A549 treated with CORT108297 at 1 μM for 4 hours (cell line): ENCODE measurements at places on chromosomes 13 and 19. TPM values are rescaled to one million over a fixed set of nuclear protein-coding genes. Genes with fewer than 3 reads are reported as not detected.

Gene ZNF14
- 1.5 to 2.1 TPM (median 1.9 TPM) in 5 replicates for total RNA-seq

Gene ZNF99
- total RNA-seq, result not detected in 5 replicates

Gene VSTM2B
- total RNA-seq, result 0.07 to 0.09 TPM in 2 of 5 replicates, not detected in the others

Gene LGALS7B
- 0.39 to 0.48 TPM in 2 of 5 replicates, not detected in the others for total RNA-seq

Gene MYO9B
- 30.1 to 37.4 TPM (median 33.9 TPM) in 5 replicates for total RNA-seq

Gene CEACAM20
- total RNA-seq, result 0.05 to 0.08 TPM (median 0.06 TPM) in 5 replicates

Gene ATP8A2
- not detected in 5 replicates for total RNA-seq

Gene CD209
- not detected in 5 replicates for total RNA-seq

Gene ZNF253
- not detected in 5 replicates for total RNA-seq

Gene ZNF649
- total RNA-seq, result 0.15 to 0.51 TPM (median 0.27 TPM) in 5 replicates

Gene PLK5
- 0.05 TPM in 1 of 5 replicates, not detected in the others for total RNA-seq

Gene PSG11
- total RNA-seq, result not detected in 5 replicates

Gene CA11
- 9.4 to 11.1 TPM (median 11.0 TPM) in 5 replicates for total RNA-seq

Gene ZNF497
- total RNA-seq, result 0.98 to 1.7 TPM (median 1.5 TPM) in 5 replicates

Gene RNF17
- not detected in 5 replicates for total RNA-seq

Gene CCL25
- not detected in 5 replicates for total RNA-seq

Gene VAV1
- 6.3 to 8.9 TPM (median 6.8 TPM) in 5 replicates for total RNA-seq

Gene EGLN2
- total RNA-seq, result 66.7 to 94.6 TPM (median 91.9 TPM) in 5 replicates

Gene HIPK4
- total RNA-seq, result 0.17 to 0.29 TPM (median 0.27 TPM) in 5 replicates

Gene FIZ1
- 17.6 to 24.7 TPM (median 24.3 TPM) in 5 replicates for total RNA-seq

Gene GPR183
- not detected in 5 replicates for total RNA-seq

Gene PGLYRP2
- total RNA-seq, result 0.05 TPM in 1 of 5 replicates, not detected in the others

Gene SSC5D
- 0.45 to 1.3 TPM (median 0.81 TPM) in 5 replicates for total RNA-seq

Gene INSR
- 1.9 to 3.2 TPM (median 2.3 TPM) in 5 replicates for total RNA-seq

Gene ZNF546
- 1.8 to 2.6 TPM (median 2.2 TPM) in 5 replicates for total RNA-seq

Gene P2RY11
- total RNA-seq, result 4.6 to 13.5 TPM (median 7.0 TPM) in 5 replicates

Gene CHST8
- 0.06 to 0.24 TPM (median 0.24 TPM) in 4 of 5 replicates, not detected in the other for total RNA-seq

Gene ZMYM5
- total RNA-seq, result 6.0 to 7.2 TPM (median 6.2 TPM) in 5 replicates

Gene PSG3
- total RNA-seq, result 0.05 to 0.16 TPM (median 0.13 TPM) in 5 replicates

Gene ZNF177
- total RNA-seq, result 0.38 to 0.69 TPM (median 0.57 TPM) in 5 replicates

Gene PSG6
- total RNA-seq, result not detected in 5 replicates

Gene NOTCH3
- 7.9 to 12.5 TPM (median 12.1 TPM) in 5 replicates for total RNA-seq

Gene ZNF792
- 1.6 to 2.2 TPM (median 1.9 TPM) in 5 replicates for total RNA-seq

Gene NLRP13
- 0.02 TPM in 1 of 5 replicates, not detected in the others for total RNA-seq

Gene MAST1
- total RNA-seq, result 1.5 to 2.0 TPM (median 1.9 TPM) in 5 replicates

Gene CCDC169
- total RNA-seq, result 0.15 to 0.35 TPM (median 0.32 TPM) in 5 replicates

Gene ZNF135
- not detected in 5 replicates for total RNA-seq

Gene KLK7
- total RNA-seq, result 0.06 to 0.07 TPM in 2 of 5 replicates, not detected in the others

Gene ZNF627
- total RNA-seq, result 2.7 to 5.4 TPM (median 3.6 TPM) in 5 replicates

Gene NKPD1
- total RNA-seq, result 0.09 to 0.21 TPM (median 0.10 TPM) in 5 replicates

Gene SERP2
- not detected in 5 replicates for total RNA-seq
